Fibroblast of mammary gland (primary cell): ENCODE measurements at places on chromosomes 12 and 14.
A peak's percentile ranks its signal among the peaks of the same experiment; 100 is the strongest.

GRCh38 chr14:23910101-23910875, 43.3 kb upstream of the DHRS4 start:
- peak; percentile 46 for DNase-seq

GRCh38 chr14:20455355-20456300, 602 bp downstream of the APEX1 start:
- peak; percentile 88 for DNase-seq

DNA sequence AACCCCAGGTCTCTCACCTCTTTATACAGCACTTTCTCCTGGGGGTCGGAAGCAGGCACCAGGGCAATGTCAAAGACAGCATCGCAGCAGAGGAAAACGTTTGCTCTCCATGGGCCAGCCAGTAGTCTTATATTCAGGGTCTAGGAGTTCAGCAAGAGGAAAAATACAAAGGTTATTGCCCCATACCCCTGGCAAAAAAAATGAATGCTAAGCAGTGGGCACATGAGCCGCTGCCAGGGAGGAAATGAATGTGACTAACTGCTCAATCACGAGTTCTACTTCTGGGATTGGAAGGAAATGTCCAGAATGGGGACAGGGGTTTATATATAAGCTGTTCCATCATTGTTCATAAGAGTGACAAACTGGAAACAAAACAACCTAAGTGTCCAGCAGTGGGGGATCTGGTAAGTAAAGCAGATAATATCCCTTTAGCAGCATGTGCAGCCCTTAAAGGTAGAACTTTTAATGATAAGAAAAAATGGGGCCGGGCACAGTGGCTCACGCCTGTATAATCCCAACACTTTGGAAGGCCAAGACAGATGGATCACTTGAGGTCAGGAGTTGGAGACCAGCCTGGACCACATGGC, 53.8 kb downstream of the PHETA1 start:
- no peak for DNase-seq

DNA sequence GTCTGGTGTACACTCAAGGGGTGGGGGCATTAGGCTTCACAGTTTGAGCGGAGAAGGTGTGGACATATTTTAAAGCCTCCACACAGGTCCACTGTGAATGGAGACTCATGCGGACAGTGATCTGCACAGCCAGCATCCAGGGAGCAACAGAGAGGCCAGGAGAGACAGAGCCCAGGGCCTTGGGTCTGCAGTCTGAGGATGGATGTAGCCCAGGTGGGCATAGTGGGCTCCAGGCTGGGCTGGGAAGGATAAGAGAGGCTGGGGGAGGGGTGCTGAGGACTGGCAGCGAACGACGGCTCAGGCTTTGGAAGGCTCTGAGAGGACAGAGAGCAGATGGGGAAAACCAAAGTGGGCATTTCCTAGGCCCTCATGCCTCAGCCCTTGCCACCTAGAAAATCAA, 128.8 kb downstream of the PAPOLA start:
- DNase-seq: no peak

DNA sequence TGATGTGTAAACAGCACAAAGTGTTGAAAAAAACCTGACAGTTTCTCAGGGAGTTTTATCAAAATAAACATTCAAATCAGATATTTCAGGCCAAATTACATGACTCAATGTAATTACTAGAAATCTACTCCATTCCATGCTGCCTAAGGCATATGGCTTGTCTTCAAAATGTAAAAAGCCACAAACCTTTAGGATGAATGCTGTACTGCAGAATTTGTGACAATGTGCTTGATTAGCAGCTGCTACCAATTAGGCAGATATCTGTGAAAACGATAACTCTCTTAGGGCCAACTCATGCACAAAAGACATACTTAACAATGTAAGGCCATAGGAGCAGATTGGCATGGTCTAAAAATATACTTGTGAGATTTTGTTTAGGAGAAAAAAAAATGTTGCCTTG, 267.0 kb downstream of the DACT1 start:
- DNase-seq: no peak

- no peak for DNase-seq
Observed at GRCh38 chr14:89042021-89042420, 217.6 kb downstream of the TTC8 start.

DNA sequence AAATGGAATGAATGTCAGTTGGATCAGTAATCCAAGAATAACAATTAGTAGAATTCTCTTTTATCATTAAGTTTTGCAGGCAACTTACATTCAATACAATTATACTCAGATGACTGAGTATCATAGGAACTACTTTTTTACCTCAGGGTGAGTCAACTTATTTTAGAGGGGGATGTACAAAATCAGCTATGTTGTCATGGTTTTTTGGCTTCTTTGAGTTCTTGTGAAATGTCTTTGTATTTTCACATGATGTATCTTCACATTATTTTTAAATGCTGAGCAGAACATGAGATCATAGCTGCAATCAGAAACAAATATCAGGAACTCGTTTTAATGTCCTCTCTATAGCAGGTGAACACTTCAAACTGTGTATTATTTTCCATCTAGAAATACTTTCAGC, 65.3 kb upstream of the PTPRR start:
- peak; percentile 96 for DNase-seq

DNA sequence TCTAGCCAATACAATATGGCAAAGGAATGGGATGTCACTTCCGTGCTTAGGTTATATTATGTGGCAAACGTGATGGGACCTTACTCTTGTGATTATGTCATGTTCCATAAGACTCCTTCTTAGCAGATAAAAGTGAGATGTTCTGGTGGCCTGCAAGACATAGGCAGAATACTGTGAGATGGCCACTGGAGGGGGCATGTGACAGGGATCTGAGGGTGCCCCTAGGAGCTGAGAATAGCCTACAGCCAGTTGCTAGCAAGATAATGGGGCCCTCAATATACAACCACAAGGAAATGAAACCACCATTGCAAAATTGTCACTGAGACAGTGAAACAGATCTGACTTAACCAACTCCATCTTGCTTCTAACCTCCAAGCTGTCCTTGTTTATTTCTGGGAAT, 151.4 kb upstream of the SSTR1 start:
- no peak for DNase-seq

DNA sequence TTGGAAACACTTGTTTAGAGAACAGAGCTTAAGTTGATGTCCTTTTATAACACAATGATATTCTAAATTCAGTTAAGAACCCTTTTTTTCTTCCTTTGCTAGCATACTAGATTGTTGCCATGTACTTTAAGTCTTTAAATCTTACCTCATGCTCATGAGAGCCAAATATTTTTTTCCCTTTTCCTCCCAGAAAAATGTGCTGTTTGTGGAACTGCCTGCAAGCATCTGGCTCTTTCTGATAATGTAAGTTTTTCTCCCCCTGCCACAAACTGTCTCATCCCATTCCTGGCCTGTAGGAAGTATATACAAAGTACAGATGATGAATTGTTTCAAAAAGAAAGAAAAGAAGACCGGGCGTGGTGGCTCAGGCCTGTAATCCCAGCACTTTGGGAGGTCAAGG, 5.3 kb downstream of the RNF212B start:
- DNase-seq: no peak

GRCh38 chr12:122894193-122895121, 1.5 kb downstream of the VPS37B start:
- no peak for DNase-seq

GRCh38 chr14:53144244-53144643, 8.9 kb downstream of the DDHD1 start:
- no peak for DNase-seq

DNA sequence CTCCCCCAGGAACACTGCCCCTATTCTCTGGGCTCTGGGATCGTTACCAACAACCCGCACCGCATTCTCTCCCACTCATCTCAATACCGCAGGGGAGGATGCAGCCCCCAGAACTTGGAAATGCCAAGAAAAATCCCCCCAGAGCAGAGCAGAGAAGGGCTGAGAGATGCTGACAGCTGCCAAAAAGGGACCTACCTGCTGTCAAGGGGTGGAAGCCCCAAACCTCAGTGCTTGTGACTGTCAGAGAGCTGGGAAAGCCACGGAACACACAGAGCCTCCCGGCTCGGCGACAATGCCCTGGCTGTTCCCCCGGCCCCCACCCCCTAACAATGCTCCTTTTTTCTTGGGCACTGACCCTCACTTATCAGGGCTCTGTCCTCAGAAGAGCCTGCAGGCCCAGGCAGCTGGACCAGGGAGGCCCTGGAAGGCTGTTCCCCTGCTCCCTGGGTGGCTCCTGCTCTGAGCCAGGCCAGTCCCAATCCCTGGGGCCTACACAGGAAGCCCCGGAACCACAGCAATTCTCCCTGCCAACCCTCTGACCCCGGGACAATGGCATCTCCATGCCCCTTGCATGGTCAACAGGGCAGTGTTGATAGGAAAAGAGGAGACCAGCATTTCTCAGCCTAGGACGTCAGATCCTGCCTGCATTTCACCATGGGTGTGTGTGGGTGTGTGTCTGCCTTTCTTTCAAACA, 78.9 kb downstream of the ITPK1 start:
- DNase-seq: peak; percentile 34

GRCh38 chr14:36870776-36871175, 209.1 kb downstream of the PAX9 start:
- DNase-seq: no peak

DNA sequence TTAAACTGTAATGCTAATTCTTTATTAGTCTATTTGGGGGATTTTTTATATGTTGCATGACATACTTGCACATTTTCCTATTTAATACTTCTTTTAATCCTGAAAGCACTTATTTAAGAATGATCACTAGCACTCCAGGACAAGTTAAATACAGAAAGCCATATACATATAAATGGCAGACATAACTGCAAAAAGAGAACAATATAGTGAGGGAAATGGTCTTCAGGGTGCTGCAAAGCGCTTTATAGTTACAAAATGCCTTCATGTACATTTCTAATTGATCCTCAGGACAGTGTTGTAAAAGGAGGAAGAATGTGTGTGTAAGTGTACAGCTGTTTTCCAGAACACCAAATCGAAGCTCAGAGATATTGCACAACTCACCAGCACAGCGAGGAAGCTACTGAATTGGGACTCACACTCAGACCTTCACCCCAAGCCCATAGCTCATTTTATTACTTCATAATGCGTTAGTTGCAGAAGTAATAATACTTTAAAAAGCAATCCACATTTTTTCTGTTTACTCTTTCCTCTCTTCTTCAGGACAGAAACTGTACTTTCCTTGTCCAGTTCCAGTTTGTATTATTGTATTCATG, 428.2 kb downstream of the RAD51B start:
- DNase-seq: peak; percentile 84

GRCh38 chr12:76307083-76307482, 41.1 kb downstream of the BBS10 start:
- no peak for DNase-seq

DNA sequence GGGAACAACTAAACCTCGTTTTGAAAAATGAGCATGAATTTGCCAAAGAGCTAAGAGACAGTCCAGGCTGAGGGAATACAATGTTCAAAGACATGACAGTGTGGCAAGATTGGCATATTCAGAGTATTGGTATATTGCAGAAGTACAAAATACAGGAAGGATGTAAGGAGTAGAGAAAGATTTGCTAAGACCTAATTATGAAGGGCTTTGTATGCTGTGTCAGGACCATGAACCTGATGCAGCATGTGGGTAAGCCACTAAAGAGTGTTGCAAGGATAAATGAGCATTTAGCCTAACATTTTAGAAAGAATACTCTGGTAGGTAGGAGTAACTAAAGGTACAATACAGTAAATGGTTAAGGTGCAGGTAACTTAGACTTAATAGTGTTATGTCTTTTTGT, 65.1 kb downstream of the KTN1 start:
- no peak for DNase-seq

- DNase-seq: peak; percentile 98
Observed at GRCh38 chr14:74886001-74886400, 4.3 kb downstream of the DLST start.
